Nasal cavity respiratory epithelium epithelial cell of viscerocranial mucosa (primary cell): ENCODE measurements at places on chromosomes 3 and 15. TPM values are rescaled to one million over a fixed set of nuclear protein-coding genes. Genes with fewer than 3 reads are reported as not detected.

NXPE3 gene
- total RNA-seq, result 8.2 and 11.3 TPM in 2 replicates

GPR160 gene
- 0.64 and 1.0 TPM in 2 replicates for total RNA-seq

SMCO1 gene
- total RNA-seq, result not detected in 2 replicates

MYO5C gene
- total RNA-seq, result 10.6 and 14.3 TPM in 2 replicates

XXYLT1 gene
- total RNA-seq, result 6.8 and 13.4 TPM in 2 replicates

ALDH1L1 gene
- 1.0 and 21.5 TPM in 2 replicates for total RNA-seq

KNG1 gene
- not detected in 2 replicates for total RNA-seq

BCHE gene
- under 0.01 and 1.6 TPM in 2 replicates for total RNA-seq

FYCO1 gene
- total RNA-seq, result 16.1 and 32.1 TPM in 2 replicates

SIDT1 gene
- total RNA-seq, result 0.34 and 2.3 TPM in 2 replicates

CMTM6 gene
- 100 and 123 TPM in 2 replicates for total RNA-seq

HTR3E gene
- total RNA-seq, result not detected in 2 replicates

ATP8B4 gene
- under 0.01 and 1.00 TPM in 2 replicates for total RNA-seq
